ENCODE measurements at places on chromosomes 1 and 21.
A peak's percentile ranks its signal among the peaks of the same experiment; 100 is the strongest.

GRCh38 chr1:201307231-201307630, 23.9 kb downstream of the PKP1 start:
- no peak for DNase-seq

- no peak for DNase-seq
These were observed 192.2 kb downstream of the ST6GALNAC3 start for GRCh38 chr1:76266762-76267161.

DNA sequence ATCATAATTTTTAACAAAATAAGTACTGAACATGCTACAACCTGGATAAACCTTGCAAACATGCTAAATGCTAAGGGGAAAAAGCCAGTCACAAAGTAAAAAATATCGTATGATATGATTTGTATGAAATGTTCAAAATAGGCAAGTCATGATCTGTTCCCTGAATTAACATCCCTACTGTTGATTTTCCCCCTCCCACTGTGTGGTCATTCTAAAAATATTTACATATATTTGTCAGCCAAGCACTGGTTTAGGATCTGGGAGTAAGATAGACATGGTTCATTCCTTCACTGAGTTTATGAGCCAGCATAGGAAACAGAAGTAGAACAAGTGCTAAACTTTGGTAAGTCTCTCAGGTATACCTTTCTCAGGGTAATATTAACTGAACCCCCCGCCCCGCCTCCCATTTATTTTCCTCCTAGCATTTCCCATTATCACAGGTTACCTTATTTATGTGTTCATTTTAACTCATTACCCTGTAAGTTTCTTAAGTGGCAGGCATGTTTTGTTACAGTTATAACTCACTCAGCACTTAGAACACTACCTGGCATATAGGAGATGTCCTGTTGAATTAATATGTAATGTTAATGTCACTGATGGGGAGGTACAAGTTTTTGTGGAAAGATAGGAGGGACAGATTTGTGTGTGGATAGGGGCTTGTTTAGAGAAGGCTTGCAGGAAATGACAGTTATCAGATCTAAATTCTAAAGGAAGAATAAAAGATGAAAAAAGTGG, 12.3 kb downstream of the UQCRH start:
- no peak for DNase-seq

- no peak for DNase-seq
These were observed 160.5 kb upstream of the PDE4B start for GRCh38 chr1:65632235-65632634.

- no peak for DNase-seq
These were observed 36.5 kb downstream of the KCNK2 start for GRCh38 chr1:215119056-215119455.

DNA sequence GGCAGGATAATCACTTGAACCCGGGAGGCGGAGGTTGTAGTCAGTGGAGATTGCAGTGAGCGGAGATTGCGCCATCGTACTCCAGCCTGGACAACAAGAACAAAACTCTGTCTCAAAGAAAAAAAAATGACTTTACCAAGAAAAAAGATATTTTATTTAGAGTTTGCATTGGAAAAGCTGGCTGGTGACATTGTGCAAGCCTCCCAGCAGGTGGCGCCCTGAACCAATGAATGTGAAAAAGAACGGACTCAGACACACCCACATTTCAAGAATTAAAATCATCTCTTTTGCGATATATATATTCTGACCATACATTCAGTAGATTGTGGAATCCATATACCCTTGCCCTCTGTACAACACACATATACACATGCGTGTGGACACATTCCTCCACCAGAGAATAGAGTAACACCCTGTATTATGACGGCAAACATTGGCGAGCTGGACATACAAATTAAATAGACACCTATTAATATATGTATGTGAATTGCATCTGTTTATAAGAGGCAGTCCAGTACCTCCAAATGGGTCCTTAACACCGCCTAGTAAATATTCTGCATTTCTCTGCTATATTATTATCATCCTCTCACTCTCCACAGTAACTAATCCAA, 39.0 kb upstream of the CADM3 start:
- peak; percentile 71 for DNase-seq

DNA sequence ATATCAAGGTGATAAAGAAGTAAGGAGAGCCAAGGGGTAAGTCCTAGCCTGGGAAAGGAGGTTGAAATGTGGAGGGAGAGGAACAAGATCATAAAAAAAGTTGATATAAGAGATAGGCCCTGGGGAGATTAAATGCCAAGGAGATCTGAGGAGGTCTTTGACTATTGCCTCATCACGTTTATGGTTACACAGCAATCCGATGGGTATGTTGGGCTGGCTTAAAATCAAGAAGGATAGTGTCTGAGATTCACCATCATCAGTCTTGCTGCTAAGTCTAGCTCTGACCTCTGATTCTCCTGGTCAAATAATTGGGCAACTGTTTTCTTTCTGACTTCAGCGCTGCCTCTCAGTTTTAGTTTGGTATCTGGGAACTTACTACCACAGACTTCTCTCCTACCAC, 416.3 kb downstream of the GPATCH2 start:
- no peak for DNase-seq

- no peak for DNase-seq
These were observed 768 bp upstream of the RIIAD1 start for GRCh38 chr1:151720554-151720953.

DNA sequence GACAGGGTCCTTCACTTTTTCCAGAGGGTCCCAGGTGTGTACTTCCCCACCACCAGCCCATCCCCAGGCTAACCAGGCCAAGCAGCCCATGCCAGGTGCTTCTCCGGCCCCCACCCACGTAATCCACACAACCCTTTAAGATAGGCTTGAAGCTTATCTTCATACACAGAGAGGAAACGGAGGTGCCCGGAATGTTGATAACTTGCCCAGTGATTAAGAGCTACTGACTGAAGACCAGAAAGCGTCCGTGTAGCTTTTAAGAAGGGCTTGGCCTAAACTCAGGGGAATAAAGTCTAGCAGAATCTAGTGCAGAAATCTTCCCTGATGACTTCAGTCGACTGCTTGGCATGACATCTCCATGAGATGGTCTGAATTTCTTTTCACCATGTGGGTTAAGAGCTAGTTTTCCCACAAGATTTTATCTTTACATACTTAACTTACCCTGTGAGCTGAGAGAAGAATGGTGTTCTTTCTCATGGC, 138.7 kb downstream of the GALNT2 start:
- no peak for DNase-seq

GRCh38 chr1:98914547-98914946, 90.1 kb downstream of the PLPPR5 start:
- DNase-seq = no peak

- DNase-seq = no peak
These were observed 11.8 kb downstream of the CFAP107 start for GRCh38 chr1:12757836-12758235.

- no peak for DNase-seq
These were observed 167.7 kb downstream of the RUNX1 start for GRCh38 chr21:34881421-34881820.

DNA sequence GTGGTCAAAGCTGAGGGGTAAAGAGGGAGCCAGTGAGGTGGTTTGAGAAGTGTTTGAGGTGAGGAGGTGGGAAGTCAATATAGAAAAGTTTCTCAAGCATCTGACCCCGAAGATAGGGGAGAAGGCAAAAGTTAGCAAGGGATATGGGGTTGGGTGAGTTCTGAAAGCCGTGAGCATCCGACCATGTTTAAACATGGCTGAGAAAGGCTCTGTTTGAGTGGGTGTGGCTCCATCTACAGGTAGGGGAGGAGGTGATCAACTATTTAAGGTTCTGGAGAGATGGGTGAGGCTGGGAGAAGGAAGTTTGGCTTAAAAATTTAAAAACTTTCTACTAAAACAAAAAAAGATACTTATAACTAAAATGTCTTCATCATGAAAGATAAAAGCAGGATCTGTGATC, 273.8 kb downstream of the KCNJ6 start:
- no peak for DNase-seq

DNA sequence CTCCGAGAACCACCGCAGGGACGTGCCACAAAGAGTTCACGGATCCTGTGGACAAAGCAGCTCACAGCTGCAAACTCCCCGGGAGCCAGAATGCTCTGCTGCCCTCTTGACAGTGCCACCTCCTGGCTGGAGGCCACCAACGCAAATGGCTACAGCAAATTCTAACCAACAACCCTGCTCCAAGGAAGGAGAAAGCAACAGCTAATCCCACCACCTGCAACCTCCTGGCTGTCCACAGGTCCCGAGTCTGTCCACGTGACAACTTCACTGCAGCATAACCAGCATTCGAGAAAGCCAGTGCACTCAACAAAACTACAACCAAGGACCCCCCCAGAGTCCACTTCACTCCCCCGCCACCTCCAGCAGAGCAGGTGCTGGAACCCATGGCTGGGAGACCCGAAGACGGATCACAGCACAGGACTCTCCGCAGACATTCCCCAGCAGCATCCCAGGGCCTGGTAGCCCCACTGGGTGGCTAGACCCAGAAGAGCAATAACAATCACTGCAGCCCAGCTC, 17.3 kb downstream of the POFUT2 start:
- DNase-seq = no peak

DNA sequence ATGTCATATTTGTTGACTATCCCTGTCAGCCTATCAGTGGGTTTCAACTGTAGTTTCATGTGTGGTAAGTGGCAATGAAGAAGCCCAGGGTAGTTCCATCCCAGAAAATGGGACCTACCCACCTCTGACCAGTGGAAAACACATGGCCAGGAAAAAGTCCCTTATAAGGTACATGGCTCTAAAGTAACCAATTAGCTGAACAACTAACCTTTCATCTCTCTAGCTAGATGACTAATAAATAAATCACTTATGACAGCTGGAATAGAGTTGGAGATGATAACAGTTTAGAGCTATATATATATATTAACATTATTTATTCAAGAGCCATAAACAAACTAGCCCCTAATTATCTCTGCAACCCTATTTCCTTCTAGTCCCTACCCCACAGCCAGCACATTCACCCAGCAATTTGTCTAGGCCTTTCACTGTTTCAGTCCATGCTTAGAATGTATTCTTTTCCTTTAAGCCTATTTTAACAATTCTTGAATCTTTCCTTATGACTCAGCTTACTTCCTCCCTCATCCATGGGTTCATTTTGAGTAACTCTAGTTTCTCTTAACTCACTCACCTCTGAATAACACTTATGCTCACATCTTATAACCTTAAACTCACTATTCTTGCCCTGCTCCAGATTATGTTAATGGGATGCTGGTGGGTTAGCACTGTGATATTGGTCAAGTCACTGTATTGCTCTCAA, 83.7 kb downstream of the TNFSF18 start:
- no peak for DNase-seq

DNA sequence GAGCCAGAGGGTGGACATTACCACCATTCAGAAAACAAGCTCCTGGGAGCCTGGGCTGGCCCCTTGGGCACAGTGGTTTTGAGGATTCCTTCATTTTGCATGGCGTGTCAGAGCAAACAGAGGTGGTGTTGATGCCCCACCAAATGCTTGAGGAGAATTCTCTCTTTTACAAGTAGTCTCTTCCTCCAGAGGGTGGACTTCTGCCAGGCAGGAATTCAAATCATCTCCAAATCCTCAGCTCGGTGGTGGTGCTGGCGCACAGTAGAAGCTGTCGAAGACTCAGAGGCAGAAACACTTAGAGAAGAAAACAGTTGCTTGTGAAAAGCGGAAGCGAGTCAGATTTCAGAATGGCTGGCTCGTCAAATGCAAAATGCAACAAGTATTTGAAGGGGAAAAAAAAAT, 3.4 kb upstream of the CHI3L1 start:
- no peak for DNase-seq

DNA sequence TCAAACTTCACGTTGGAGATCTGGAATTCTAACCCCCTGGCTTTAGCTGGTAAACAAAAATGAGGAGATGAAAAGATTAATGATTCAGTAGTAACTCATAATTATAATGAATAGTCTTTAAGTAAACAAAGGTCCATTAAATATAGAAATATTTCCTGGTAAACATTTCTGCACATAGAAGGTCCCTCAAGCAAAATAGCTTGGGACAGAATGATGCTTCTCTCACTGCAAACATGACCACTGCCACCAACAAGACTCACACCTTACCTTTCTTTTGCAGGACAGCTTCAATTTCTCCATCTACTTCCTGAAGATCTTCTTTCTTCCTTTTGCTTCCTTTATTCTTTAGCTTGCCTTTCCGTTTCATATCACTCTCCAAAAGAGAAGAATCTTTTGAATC, 25.2 kb downstream of the NVL start:
- DNase-seq = no peak

GRCh38 chr1:17984583-17984982, 123.0 kb upstream of the IGSF21 start:
- no peak for DNase-seq

DNA sequence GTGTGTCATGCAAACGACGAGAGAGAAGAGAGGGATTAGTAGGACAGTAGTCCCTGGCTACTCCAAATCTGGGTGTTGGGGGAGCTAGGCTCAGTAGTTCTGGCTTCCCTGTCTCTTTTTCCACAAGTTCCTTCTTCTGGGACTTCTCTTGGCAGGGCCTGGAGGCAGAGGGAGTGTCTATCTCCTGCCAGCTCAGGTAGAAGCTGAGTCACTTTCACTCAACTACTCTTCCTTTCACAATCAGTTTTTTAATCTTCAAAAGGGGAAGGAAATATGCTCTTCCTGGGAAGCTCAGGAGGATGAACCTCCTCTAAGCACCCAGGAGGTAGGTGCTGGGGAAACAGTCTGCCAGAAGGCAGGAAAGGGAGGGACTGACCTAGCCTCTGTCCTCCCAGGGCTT, 35.2 kb upstream of the MAGOH start:
- DNase-seq = no peak

DNA sequence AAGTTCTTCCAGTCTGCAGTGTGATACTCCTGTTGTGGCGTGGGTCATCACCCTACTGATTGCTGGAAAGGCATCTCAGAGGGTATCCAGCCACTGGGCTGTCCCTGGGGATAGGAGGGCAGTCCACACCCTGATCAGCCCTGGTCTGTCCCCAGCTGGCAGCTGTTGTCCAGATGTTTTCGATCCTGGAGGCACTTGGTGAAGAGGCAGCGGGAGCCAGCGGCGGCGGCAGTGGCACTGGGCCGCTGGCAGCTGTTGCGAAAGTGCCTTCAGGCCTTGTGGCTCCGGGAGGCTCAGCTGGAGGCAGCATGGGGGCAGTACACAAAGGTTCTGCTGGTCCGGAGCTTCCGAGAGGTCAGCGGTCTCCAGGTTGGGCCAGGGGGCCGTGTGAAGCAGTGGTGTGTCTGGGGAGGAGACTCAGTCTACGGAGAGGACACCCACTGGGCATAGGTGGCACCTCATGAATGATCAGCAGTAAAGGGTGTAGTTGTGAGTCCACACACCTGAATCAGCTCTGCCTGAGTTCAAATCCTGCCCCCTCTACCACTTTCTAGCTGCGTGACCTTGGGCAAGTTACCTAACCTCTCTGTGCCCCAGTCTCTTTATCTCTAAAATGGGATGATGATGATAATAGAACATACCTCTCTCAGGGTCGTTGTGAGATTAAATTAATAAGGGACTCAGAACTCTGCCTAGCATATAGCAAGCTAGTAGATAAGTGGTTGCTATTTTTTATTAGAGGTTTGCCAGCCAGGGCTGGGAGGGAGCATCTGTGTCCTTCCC, 6.1 kb downstream of the C1orf167 start:
- no peak for DNase-seq

DNA sequence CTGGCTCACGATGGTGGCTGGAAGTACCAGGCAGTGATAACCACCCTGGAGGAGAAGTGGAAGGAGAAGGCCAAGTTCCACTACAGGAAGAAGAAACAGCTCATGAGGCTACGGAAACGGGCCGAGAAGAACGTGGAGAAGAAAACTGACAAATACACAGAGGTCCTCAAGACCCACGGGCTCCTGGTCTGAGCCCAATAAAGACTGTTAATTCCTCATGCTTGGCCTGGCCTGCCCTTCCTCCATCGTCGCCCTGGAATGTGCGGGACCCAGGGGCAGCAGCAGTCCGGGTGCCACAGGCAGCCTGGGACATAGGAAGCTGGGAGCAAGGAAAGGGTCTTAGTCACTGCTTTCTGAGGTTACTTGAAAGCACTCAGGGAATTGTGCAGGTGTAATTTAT, 10.8 kb downstream of the IL24 start:
- DNase-seq = no peak

Measured in activated T-cell treated with anti-CD3 and anti-CD28 coated beads for 1 hour (primary cell).